ENCODE measurements at places on chromosomes 1 and 21. TPM values are rescaled to one million over a fixed set of nuclear protein-coding genes. Genes with fewer than 3 reads are reported as not detected.
A peak's percentile ranks its signal among the peaks of the same experiment; 100 is the strongest.

The SLC35A3 gene
- 7.4 TPM for total RNA-seq

The NPPB gene
- not detected for total RNA-seq

The GPR3 gene
- total RNA-seq, result 0.42 TPM

DNA sequence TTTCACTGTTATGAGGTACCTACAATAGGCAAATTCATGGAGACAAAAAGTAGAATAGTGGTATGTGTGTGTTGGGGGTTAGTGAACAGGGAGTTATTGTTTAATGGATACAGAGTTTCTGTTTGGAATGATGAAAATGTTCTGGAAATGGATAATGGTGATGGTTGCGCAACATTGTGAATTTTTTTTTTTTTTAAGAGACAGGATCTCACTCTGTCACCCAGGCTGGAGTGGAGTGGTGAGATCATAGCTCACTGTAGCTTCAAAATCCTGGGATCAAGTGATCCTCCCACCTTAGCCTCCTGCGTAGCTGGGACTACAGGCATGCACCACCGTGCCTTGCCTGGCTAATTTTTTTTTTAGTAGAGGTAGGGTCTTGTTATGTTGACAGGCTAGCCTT, 34.5 kb upstream of the TRABD2B start:
- no peak for DNase-seq

The NFASC gene
- total RNA-seq, result 7.5 TPM

The PDE9A gene
- 4.3 TPM for total RNA-seq

GRCh38 chr1:227318016-227318852, at the start of gene CDC42BPA:
CDC42BPA (minus strand) TSS chr1:227318492; CDS start chr1:227317182, 1,310 bp downstream.
- DNase-seq, result peak; percentile 91

The SPRR4 gene
- total RNA-seq, result not detected

DNA sequence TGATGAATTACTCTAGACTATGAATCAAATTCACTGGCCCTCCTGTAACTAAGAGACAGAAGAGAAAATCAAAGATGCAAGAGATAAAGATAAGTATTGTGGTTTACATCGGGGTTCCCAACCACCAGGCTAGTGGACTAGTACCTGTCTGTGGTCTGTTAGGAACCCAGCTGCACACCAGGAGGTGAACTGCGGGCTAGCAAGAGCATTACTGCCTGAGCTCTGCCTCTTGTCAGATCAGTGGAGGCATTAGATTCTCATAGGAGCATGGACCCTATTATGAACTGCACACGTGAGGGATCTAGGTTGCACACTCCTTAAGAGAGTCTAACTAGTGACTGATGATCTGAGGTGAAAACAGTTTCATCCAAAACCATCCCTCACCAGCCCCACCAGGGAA, 58.9 kb upstream of the DUSP10 start:
- no peak for DNase-seq

GRCh38 chr1:101588677-101589076, 351.9 kb downstream of the S1PR1 start:
- DNase-seq, result no peak

GRCh38 chr1:213656503-213656902, 331.3 kb upstream of the PROX1 start:
- no peak for DNase-seq

GRCh38 chr1:154784416-154784815, 85.7 kb downstream of the KCNN3 start:
- DNase-seq, result peak; percentile 8

GRCh38 chr1:189463166-189463565, 1014.5 kb downstream of the BRINP3 start:
- no peak for DNase-seq

DNA sequence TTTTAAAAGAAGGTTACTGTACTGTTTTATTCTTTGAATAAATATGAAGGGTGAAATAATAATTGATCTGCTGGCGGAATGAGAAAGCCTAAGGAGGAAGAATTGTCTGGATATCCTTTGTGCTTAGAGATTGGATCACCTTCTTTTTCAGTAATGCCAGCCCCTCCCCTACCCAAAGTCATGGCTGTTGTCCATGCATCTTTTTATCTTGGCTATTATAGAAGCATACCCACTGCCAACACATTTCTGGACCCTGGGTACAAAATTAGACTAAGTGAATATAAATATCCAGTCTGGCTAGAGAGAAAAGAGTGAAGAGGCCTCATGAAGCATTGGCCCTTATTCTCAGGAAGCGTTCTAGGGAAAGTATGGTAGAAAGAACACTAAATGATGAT, 28.1 kb downstream of the AK4 start:
- DNase-seq, result no peak

DNA sequence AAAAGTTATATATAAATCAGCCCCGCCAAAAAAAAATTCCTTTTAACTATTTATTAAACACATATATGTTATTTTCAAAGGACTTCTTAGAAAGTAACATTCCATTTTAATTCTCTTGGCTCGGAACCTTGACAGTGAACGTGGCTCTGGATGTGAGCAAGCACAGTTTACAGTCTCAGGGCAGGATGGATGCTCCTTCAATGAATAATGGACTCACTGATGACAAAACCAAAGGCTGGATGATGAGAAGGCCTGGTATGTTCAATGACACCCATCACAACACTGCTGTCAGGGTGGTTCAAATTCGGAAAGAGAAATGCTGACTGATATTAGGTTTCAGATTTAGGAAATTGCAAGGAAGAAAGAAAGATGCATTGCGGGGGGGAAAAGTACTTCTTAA, 148.8 kb downstream of the SIPA1L2 start:
- no peak for DNase-seq

DNA sequence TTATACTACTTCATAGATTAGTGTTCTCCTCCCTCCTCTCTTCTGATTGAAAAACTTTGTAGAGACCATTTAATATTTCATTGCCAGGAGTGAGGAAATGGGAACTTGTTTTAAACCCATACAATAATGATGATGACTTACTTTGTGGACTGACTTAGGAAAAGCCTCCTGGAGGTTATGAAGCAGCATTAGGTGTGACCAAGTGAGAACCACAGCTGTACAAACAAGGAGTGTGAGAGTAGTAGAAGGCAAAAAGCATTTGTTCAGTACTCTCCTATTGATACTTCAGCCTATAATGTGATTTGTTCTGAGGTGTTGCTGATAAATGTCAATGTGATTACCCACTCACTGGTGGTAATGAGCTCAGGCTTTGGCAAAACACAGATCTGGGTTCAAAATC, 8.4 kb downstream of the TIPRL start:
- DNase-seq, result no peak

The AJAP1 gene
- total RNA-seq, result 0.04 TPM

DNA sequence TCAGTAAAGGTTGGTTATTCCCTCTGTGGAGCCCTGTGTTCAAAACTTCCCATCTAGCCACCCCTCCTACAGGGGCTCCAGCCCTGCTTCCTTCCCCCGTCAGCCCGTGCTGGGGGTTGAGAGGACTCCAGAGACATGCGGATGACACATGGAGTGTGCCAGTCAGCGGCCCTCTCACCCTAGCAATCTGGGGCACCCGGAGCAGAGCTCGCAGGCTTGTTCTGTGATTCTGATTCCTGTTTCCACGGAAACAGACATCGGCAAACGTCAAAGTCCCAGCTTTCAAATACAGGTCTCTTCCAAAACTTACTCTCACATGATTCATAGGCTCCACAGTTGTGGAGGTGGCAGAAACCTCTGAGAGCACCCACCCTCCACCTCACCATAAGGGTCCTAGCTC, 9.8 kb upstream of the SSBP3 start:
- peak; percentile 39 for DNase-seq

DNA sequence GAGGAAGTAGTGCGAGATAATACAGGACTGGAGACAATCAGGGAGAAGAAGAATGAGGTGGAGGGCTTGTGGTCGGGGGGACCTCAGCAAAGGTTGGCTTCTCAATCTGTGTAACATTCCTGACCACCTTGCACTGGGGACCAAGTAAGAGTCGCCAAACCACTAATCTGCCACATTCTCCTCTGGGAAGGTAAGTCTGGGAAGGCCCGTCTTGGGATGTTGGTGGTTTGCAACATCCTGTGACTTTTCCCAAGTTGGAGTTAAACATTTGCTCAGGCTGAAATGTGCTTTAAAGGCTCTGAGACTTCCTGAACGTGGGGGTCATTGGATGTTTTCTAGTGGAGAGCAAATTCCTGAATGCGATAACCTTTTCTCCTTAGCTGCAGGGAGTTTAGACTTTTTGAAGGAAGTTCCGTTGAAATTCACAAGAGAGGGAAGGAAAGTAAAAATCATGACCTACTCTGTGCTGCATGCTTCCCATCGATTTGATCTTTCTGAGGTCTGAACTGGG, 325.9 kb downstream of the RPS6KC1 start:
- DNase-seq, result no peak

The RBM34 gene
- 52.9 TPM for total RNA-seq

DNA sequence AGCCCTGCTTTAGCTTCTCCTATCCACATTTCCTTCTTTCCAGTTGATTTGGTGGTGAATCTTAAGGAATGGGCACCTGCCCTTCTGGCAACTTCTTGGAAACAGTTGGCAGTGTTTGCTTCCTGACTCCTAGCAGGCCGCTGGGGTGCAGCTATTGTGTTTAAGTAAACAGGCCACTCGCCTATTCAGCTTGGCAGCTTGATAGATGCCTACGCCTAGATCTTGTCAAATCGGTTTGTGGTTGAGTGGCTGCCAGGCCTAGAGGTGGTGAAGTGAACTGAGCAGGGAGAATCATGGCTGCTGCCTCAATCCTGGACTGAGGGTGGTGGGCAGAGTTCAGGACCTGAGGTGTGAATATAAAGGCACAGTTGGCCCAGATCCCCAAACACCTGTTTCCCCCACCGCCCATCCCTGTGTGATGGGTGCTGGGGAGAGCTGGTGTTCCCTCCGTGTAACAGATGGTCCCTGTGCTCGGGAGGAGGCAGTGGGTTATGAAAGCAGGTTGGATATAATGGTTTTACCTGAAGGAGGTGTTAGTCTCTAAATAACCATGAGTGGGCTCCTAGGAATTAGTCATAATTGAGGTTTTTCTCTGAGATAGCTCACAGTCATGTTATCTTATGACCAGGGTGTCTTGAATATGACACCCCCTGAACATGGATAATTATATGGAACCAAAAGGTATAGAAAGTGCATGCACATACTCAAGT, 940 bp upstream of the PLA2G2C start:
- no peak for DNase-seq

GRCh38 chr1:154182344-154183045, 9.4 kb downstream of the TPM3 start:
- DNase-seq, result peak; percentile 81

DNA sequence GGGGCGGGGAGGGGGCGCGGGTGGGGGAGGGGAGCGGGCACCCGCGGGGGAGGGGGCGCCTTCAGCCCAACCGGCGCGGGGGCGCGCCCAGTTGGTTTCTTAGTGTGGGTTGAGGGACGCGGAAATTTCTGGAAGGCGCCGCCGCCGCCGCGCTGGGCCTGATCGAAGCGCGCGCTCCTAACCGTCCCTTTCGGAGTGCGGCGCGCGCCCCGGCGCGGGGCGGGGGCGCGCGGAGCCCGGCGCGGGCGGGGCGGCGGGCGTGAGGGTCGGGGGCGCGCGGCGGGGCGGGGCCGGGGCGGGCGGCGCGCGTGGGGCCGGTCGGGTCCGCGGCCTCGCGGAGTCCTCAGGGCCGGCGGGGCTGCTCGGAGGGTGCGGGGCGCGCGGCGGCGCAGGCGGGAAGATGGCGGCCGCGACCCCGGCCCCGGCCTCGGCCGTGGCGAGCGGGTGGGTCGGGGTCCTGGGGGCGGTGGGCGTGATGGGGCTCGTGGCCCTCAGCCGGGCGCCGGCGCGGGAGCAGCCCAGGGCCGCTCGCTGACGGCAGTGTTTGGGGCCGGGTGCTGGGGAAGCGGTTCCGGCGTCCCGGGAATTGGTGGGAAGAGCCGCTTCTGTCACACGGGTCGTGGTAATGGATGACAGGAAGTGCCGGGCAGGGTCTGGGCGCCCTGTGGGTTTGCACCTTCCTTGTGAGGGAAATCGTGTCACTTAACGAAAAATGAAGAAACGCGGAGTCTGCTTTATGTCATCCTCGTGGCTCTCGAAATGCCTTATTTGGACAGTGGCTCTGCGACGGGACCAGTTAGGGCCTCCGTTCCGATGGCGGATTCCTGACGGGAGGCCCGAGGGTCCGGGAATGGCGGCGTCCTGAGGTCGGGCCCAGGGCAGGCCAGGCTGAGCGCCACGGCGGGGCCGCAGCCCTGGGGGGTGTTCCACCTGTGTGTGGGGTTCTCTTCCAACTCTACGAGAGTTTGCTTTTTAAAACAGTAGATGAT, 764 bp downstream of the PKNOX1 start:
- DNase-seq, result peak; percentile 85

The NCMAP gene
- total RNA-seq, result not detected

GRCh38 chr1:220878191-220879075, 810 bp upstream of the HLX start:
- DNase-seq, result peak; percentile 53

DNA sequence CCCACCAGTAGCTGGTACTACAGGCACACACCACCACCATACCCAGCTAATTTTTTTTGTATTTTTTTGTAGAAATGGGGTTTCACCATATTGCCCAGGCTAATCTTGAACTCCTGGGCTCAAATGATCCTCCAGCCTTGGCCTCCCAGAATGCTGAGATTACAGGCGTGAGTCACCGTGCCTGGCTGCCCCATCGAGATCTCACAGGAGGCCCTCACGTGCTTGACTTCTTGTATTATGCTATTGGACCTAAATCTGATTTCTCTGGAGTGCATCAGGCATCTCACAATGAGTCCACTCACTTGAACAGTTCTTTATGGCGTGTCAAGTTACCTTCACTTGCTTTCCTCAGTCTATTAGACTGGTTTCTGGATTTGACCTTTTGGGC, 9.3 kb upstream of the RSRP1 start:
- DNase-seq, result no peak

- no peak for DNase-seq
Measured at GRCh38 chr1:113895098-113895497, 7.7 kb upstream of the BCL2L15 start.

The SNAP47 gene
- total RNA-seq, result 30.5 TPM

The MCOLN2 gene
- total RNA-seq, result not detected

GRCh38 chr1:41880261-41880660, 38.5 kb downstream of the HIVEP3 start:
- DNase-seq, result no peak

Measured in psoas muscle (tissue), 8 donors.